Astrocyte (in vitro differentiated cells and primary cell): ENCODE measurements at places on chromosomes 4 and X. TPM values are rescaled to one million over a fixed set of nuclear protein-coding genes. Genes with fewer than 3 reads are reported as not detected.

GRCh38 chr4:69039071-69039470 is 57.2 kb upstream of the UGT2B7 start:
- no peak overlapping the region for H3K4me3 ChIP-seq
- peak; percentile 26 for DNase-seq

The MCF2 gene
- 0.17 and 0.27 TPM in 2 replicates for total RNA-seq

DNA sequence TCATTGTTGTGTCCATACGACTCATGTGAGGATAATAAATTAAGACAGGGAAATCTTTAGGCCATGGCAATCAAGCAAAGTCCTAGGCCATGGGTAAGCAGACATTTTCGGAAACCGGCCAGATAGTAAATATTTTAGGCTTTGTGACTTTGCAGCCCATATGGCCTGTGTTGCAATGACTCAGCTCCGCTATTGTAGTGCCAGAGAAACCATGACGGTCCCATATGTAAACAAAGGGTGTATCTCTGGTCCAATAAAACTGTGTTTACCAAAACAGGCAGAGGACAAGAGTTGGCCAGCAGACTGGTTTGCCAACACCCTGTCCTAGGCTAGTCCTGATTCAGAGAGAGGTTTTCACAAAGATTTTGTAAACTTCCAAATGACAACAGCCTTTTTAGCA is 5.0 kb downstream of the FAM114A1 start:
- no peaks in the 10 kb centered on the region for H3K27me3 ChIP-seq
- peaks cover 38% of the 10 kb centered on the region for H3K4me1 ChIP-seq
- H3K4me3 ChIP-seq: no peak overlapping the region
- peaks cover 33% of the 10 kb centered on the region for H3K36me3 ChIP-seq
- no peak overlapping the region for H3K27ac ChIP-seq

DNA sequence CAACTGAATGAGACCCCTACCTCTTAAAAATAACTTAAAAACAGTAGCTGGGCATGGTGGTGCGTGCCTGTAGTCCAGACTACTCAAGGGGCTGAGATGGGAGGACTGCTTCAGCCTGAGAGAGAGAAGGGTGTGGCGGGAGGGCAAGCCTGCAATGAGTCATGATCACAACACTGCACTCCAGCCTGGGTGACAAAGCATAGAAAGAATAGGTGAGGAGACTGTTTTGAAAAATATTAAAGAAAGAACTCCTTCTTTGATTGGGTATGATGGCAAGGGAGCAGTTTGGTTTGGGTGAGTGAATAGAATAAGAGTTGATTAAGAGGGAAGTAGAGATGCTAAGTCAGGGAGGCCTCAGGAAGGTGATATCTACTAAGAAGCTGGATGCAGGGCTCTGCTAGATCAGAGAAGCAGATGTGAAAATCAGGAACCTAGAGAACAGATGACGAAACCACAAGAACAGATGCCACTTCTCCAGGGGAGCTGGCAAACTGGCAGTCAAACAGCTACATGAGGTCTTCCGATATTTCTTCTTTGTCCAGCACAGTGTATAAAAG is 318.6 kb downstream of the OPHN1 start:
- peak; percentile 23 for DNase-seq
- no peaks in the 10 kb centered on the region for H3K36me3 ChIP-seq
- peaks cover 12% of the 10 kb centered on the region for H3K4me1 ChIP-seq

The AKAP4 gene
- not detected in 2 replicates for total RNA-seq

GRCh38 chrX:47174846-47175587 is 18.6 kb upstream of the UBA1 start:
- peaks cover 3% of the 10 kb centered on the region for H3K36me3 ChIP-seq
- H3K4me1 ChIP-seq: no peaks in the 10 kb centered on the region
- H3K27me3 ChIP-seq: no peaks in the 10 kb centered on the region
- no peak for DNase-seq

DNA sequence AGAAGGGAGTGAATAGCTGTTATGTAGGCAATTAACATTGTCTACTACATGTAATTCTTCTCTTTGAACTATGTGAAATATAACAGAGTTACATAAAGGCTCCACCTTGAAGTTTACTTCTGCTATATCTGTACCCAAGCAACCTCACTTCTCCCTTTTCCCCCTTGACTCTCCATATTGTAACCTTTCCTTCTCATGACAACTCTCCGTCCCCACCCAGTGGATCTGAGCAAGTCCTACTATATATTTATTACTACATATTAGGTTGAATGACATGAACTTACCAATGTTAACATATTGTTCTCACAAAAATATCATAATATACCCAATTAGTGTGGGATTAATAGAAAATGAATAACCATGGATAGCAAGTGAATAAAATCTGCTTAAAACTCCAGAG is 93.2 kb upstream of the ATP8A1 start:
- no peaks in the 10 kb centered on the region for H3K27me3 ChIP-seq
- H3K36me3 ChIP-seq: no peaks in the 10 kb centered on the region
- no peaks in the 10 kb centered on the region for H3K4me1 ChIP-seq
- H3K4me3 ChIP-seq: no peak overlapping the region

GRCh38 chrX:150506486-150506885 is 61.9 kb upstream of the MTM1 start:
- no peak overlapping the region for H3K27ac ChIP-seq
- H3K27me3 ChIP-seq: no peaks in the 10 kb centered on the region
- DNase-seq: no peak
- no peaks in the 10 kb centered on the region for H3K36me3 ChIP-seq

DNA sequence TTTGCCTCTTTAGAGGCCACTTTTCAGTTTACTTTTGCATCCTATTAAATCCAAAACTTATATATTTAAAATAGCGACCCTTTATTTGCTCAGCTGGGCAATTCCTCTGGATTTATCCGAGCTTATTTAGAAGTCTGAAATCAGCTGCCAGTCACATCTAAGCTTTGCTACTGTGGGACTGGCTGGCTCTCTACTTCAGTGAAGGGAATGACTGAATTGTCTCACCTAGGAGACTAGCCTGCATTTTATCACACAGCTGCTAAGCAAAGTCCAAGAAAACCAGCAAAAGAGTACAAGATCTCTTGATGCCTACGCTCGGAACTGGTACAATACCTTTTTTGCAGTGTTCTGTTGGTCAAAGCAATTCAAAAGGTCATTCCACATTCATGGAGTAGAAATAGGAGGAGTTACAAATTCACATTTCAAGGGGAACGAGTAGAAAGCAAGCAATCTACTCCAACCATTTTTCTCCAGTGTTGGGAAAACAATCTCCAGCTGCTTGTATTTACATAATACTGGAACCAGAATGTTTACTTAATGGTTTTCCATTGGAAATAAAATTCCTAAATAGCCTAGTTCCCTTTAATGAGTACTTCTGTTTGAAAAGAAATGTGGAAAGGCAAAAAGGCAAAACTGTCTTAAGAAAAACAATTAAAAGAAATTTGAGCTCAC is 160.2 kb downstream of the MAGEB5 start:
- H3K4me3 ChIP-seq: no peak overlapping the region
- H3K36me3 ChIP-seq: no peaks in the 10 kb centered on the region
- H3K27me3 ChIP-seq: no peaks in the 10 kb centered on the region
- DNase-seq: no peak

DNA sequence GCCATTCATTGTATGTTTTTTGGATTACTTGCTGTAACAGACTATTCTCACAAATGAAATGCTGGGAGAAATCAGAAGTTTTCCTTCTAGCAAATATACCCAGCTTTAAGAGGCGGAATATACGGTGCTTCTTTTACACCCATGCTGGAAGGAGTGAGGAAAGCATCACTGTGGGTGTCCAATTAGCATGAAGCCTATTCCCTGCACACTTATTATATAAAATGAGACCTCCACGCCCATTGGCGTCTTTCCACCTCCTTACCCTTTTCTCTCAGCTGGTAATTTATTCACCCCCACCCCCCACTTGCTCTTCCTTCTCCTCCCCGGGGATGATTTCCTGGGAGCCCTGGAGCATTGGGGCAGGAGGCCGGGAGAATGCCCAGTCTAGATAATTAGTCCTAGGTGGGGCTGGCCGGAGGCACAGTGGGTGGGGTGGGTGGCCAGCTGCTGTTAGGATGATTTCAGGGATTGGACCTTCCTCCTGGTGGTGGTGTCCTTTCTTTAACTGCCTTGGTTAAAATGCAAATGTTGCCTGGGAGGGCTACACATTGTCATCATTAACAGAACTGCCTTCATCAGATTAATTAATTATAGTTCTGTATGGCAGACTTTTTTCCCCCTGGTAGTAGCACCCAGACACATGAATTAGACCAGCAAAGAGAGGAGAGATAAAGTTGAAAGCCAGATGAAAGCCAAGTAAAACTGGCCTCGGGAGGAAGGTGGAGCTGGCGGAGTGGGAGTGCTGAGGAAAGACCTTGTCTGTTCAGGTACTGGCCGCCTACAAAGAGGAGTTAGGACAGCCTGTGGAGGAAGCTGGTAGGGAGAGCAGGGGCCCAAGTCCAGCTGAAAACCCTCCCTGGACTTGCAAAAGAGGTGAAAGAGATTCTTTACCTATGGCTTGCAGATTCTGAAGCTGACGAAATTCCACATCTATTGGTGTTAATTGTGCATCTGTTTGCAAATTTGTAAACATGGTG is 11.4 kb downstream of the SHROOM2 start:
- no peak overlapping the region for H3K4me3 ChIP-seq
- H3K36me3 ChIP-seq: no peaks in the 10 kb centered on the region
- no peak for DNase-seq
- no peaks in the 10 kb centered on the region for H3K27me3 ChIP-seq

DNA sequence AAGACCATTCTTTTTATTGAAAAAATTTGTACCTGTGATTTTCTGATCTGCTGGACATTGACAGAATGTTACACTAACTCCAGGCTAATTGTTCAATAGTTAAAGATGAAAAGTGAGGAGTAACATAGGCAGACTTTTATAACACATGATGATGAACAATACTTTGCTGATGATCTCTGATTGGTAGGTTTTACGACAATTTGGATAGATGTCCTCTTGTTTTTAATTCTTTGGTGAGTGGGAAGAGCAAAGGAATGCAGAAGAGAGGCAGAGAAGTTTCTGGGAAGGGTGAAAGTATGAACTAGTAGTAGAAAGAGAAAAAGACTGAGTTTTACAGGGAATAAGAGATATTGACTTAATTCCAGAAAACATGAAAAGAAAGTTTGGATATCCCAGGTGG is 267.3 kb upstream of the HAND2 start:
- DNase-seq: no peak
- no peaks in the 10 kb centered on the region for H3K4me1 ChIP-seq
- no peaks in the 10 kb centered on the region for H3K27me3 ChIP-seq
- no peaks in the 10 kb centered on the region for H3K36me3 ChIP-seq

The GLRA2 gene
- total RNA-seq: not detected in 2 replicates

DNA sequence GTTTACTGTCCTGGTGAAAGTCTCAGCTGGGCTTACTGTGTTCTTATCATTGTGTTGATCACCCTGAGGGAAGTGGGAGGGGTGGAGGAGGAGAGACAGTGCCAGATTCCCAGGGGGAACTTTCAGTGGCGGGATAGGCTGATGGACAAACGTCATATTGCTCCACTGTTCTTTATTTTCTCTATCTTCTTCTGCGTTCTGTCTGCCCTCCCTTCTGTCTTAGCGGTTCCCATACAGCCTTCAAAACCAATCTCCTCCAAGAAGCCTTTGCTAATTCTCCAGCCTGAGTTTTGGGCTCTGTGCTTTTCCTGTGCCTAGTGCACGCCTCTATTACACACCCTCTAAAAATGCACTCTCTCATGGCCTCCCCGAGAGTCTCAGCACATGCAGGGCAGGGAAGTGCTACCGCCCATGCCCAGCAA is 448.7 kb upstream of the FAT1 start:
- no peaks in the 10 kb centered on the region for H3K36me3 ChIP-seq
- no peaks in the 10 kb centered on the region for H3K27me3 ChIP-seq
- H3K4me3 ChIP-seq: no peak overlapping the region
- H3K4me1 ChIP-seq: no peaks in the 10 kb centered on the region
- peak; percentile 67 for DNase-seq

- peak; percentile 59 for DNase-seq
- H3K27ac ChIP-seq: no peak overlapping the region
- H3K4me3 ChIP-seq: no peak overlapping the region
- no peaks in the 10 kb centered on the region for H3K27me3 ChIP-seq
- no peaks in the 10 kb centered on the region for H3K36me3 ChIP-seq
- H3K4me1 ChIP-seq: peaks cover 6% of the 10 kb centered on the region
Observed at GRCh38 chr4:53273726-53274125, 92.1 kb downstream of the SCFD2 start.

The INPP4B gene
- total RNA-seq: 2.4 and 2.8 TPM in 2 replicates

GRCh38 chrX:44947995-44948394 is 75.0 kb downstream of the KDM6A start:
- no peak overlapping the region for H3K4me3 ChIP-seq
- H3K27me3 ChIP-seq: no peaks in the 10 kb centered on the region
- no peak overlapping the region for H3K27ac ChIP-seq

The NLGN4X gene
- total RNA-seq: 11.3 and 11.5 TPM in 2 replicates

DNA sequence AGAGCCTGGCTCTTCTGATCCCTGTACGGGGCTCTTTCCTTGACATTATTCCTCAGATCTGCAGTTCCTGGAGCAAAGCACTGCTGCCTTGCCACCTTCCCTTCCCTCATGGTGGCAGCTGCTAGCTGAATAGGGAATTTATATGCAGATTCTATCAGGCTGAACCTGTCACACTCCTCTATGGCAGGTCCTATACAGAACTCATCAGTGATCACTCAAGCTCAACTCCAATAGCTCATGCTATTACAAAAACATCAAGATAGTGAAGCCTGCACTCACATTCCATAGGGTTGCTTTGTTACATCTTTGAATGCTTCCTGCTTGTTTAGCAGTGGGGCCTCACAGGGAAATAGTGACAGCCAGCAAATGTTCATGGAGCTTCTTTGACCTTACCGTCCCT is 71.7 kb downstream of the SLC2A9 start:
- H3K36me3 ChIP-seq: no peaks in the 10 kb centered on the region
- H3K4me1 ChIP-seq: no peaks in the 10 kb centered on the region
- DNase-seq: no peak
- no peaks in the 10 kb centered on the region for H3K27me3 ChIP-seq

DNA sequence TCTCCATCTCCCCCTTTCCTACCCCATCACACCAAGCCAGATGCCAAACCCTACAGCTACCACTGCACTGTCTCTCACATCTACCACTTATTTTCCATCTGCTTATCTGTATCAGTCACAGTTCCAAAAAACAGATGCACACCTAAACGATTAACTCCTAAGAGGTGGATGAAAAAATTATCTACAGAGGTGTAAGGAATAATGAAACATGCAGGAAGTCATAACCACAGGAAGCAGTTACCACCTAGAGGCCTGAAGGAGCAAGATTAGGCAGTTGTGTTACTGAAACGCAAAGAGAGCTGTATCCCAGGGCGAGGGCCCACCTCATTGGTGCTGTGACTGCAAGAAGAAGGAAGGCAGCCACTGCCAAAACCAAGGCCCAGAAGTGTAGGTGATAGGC is 87.8 kb upstream of the FAM241A start:
- no peaks in the 10 kb centered on the region for H3K27me3 ChIP-seq
- no peak overlapping the region for H3K4me3 ChIP-seq
- no peaks in the 10 kb centered on the region for H3K36me3 ChIP-seq
- no peak for DNase-seq
- no peaks in the 10 kb centered on the region for H3K4me1 ChIP-seq

DNA sequence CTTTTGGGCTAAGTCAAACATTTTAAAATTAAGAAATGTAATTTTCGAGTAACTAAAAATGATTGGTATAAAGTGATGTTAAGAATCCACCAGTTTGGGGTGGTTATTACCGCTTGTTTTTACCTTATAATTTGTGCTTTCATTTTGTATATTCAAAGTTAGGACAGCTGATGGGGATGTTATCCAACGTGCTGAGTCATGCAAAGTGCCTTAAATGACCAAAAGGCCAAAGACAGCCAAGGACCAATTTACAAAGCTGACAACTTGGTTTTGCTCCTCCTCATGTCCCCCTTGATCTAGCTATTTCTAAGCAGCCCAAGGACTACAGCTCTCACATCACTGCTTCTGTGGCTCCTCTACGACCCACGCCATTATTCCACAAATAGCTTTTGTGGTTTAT is 181.4 kb upstream of the PCDH7 start:
- DNase-seq: no peak
- no peaks in the 10 kb centered on the region for H3K36me3 ChIP-seq
- no peaks in the 10 kb centered on the region for H3K4me1 ChIP-seq
- H3K27me3 ChIP-seq: peaks cover 10% of the 10 kb centered on the region
